ENCODE measurements at places on chromosomes 3 and 15.

DNA sequence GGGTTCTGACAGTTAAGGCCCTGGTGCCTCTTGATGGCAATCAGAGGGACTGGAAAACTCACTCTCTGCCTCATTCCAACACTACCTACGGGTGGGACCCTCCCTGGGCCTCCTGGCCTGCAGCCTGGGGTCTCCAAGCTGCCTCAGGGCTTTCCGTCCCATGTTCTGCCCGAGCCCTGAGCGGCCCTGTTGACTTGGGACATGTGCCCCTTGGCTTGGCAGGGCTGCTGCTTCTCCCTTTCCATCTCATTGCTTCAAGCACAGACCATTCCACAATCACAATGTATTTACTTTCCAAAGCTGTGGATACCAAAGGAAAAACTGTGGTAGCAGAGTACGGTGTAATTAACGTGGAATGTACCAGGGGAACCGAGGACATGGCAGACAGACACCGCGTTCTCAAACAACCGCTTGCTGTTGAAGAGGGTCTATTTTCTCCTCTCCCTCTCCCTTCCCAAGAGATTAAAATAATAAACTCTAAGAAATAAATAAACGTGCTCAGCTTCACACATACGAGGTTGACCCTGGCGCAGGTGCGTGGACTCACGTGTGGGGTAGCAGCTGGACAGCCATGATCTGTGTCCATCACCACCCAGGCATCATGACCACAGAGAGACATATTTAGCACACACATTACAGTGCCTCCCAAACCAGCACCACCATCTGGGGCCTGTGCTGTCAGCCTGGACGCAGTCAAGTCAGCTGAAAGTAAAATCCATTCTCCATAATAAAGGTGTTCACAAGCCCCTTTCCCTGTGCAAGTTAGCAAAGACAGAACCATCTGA is 172.0 kb downstream of the XXYLT1 start:
- DNase-seq = no peak

DNA sequence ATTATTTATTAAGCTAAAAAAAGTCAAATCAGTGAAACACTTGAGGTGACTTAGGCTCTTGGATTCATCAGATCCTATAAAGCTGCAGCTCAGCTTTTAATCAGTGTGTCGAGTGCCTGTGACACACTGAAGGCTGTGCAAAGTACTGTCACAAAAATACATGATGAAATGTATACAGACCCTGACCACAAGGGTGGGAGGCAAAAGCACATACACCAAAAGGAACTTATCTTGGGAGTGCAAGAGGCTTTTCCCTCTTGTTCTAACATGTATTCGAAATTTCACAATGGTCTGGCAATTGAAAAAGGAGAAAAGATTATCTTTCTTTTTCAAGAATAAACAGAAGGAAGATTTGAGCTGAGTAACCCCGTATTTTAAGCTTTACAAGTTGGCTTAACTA is 35.9 kb downstream of the VGLL4 start:
- no peak for DNase-seq

GRCh38 chr3:139378587-139379241 is 10.7 kb downstream of the COPB2 start:
- no peak for DNase-seq

DNA sequence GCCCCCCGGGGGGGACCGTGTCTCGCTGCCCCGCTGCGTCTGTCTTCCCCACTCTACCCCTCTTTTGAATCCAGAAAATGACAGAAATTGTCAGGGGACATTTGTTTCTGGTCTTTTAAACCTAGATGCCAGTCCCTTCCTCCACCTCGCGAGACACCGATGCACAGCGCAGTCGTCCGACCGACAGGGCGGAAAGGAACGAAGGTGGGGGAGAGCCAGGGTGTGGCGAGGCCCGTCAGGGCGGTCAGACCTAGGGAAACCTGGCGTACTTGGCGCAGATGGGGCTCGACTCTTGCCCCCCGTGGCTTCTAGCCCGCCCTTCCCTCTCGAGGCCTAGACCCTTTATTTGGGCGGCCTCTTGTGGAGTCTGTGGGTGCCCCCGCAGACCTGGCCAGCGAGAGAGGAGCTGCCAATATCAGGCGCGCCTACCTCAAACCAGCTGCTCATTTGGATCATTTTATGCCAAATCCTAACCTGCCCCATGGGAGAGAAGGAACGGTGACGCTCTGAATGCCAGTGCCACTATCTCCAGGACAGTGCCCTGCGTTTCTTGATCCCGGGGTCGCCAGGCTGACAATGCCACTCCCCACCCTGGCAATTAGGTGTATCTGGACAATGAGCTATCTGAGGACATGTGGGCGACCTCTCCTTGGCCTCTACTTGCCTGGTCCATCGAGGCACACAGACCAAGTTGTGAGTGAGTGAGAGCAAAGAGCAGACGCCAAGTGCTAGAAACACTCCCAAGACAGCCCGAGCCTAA is 500 bp upstream of the RAB6B start:
- DNase-seq = no peak

- DNase-seq = no peak
Measured at GRCh38 chr3:111861391-111861790, 2.3 kb downstream of the PHLDB2 start.

DNA sequence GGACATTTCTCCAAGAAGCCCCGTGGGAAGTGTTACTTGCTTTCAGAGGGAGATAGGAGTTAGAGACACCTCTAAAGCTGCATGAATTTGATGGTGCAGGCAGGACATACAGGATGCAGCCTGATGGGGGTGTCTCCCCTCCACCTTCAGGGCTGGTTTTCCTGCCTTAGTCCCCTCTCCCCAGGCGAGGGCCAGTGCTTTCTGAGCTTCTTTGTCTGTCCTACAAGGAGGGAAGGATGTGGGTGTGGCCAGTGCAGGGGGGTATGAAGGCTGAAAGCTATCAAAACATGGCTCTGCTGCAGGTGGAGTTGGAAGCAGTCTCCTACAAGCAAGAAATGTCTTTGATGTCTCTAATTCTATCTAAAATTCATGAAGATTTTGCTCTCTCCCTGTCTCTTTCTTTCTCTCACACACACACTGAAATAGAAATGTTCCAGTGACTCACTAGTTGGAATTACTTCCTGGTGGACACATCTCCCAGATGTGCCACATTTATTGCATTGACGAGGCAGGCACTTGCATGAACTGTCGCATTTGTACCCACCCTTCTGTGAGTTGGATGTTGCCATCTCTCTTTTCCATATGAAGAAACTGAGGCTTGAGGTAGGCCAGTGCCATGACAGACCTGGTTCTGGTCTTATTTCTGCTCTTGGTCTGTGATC is 13.9 kb upstream of the PODXL2 start:
- no peak for DNase-seq

DNA sequence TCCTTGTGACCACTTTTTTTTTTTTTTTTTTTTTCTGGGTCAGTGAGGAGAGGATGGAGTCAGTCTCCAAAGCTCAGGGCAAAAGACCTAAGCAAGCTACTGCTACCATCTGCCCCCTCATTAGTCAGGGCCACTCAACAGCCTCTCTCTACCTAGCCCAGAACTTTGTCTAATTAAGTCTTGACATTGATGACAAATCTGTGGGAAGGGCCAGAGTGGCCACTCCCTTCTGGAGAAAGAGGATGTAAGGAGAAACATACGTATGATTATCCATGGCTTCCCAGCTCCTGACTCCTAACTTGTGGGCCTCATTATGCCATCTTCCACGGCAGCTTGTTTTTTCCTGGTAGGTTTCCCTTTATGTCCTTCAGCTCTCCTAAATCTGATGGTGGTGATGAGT is 37.9 kb downstream of the NR1I2 start:
- no peak for DNase-seq

DNA sequence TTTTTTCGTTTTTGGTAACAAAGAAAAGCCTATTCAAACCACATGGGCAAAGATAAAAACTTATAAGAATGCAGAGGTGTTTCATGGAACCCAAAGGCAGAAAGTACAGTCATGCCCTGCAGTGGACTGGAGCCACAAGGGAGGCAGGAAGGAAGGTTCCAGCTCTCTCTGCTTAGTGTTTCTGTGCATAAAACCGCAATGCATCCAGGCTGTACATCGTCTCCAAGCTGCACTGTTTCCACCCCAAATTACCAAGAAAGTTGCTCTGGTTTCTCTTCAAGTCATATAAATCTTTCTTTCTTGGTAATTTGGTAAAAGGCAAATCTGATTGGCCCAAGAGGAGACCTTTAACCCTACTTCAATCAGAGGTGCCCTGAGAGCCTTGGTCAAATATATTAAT is 15.8 kb downstream of the TRAT1 start:
- no peak for DNase-seq

DNA sequence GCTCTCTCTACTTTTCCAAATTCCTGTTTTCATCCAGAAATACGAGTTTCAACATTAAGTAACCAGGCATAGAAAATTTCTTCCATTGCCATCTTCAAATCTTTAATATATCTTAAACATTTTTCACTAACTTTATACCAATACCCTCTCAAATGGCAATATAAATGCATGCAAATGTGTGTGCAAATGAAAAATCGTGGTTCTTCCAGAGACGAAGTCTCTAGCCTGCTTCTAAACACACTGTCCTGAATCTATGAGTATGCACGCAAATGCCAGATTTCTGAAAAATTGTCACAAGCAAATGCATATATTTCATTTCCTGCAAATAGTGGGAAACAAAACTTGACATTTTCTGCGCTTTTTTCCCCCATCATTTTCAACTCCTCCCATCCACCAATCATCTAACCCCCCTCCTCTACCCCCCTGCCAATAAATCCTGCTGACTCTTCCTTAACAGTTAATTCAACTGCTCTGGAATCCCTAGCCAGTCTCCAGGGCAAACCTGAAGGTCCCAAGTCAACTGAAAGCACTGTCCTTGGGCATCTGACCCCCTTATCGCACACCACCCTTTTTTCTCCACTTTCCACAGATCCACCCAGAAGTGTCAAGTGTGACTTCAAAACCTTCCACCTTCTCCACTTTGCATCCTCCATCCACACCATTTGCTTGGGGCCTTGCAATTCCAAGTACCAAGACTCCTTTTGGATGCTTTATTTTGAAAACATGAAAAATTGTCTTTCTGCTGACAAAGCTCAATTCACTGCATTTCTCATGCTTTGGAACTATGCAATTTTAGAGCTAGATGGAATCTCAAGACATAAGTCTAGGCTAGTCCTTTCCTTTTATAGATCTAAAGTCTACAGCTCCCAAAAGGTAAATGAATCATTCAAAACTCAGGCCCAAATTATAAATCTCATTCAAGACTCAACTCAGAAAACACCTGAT is 144.7 kb downstream of the OSBPL10 start:
- DNase-seq = no peak

GRCh38 chr15:69648775-69649735 is 196.4 kb downstream of the RPLP1 start:
- no peak for DNase-seq

DNA sequence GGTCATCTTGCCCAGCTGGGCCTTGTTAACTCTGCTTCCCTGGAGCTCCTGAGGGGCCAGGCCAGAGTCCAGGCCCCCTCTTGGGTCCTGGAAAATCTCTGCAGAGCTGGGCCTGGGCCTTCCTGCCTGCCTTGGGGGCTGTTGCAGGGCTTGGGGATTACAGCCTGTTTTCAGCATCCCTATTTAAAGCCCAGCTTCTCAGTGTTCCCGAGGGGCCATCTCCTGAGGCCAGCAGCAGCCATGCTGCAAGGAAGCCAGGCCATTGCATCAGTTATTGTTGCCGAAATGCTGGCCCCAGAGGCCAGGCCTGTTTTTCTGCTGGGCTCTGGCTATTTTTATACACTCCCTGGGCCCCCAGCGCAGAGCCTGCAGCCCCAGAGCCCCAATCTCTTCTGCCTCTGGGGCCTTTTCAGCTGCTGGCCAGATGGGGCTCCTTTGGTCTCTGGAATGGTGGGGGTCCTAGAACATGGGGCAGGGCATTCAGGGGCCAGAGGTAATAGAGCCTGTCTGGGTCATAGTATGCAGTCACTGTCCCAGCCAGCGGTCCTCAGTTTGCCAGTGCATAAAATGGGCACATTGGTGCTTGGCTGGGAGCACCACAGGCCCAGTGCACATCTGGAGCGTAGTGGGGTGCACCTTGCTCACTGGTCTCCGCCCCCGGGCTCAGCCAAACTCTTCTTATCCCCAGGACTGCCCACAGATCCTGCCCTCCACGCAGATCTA is 28.5 kb downstream of the PLXNA1 start:
- DNase-seq = no peak

DNA sequence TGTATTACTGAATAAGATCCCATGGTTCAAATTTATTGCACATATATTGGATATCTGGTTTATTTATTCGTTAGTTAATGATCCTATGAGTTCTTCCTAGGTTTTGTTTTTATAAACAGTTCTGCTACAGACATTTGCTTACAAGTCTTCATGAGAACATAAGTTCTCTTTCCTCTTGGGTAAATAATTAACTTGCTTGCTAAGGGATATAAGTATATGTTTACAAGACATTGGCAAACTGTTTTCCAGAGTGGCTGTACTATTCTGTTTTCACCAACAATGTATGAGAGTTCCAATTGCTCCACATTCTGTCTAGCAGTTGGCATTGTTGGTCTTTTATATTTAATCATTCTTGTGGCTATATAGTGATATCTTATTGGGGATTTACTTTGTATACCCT is 341.8 kb upstream of the GBE1 start:
- DNase-seq = no peak

DNA sequence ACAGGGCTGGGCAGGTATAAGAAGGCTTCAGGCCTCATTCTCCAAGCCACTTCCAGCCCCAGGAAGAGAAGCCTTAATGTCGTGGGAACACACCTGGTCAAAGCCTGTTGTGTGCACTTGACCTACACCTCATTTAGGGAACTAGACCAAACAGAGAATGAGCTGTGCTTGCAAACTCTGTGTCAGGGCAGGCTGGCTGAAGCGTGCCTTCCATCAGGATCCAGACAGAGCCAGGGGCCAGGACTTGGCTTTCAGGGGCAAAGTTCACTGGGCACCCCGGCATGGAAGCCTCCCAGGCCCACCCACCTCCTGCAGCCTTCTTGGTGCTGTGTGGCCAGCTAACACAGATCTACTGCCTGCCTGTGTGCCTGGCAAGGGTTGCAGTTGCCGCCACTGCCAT is 11.5 kb downstream of the RBPMS2 start:
- no peak for DNase-seq

DNA sequence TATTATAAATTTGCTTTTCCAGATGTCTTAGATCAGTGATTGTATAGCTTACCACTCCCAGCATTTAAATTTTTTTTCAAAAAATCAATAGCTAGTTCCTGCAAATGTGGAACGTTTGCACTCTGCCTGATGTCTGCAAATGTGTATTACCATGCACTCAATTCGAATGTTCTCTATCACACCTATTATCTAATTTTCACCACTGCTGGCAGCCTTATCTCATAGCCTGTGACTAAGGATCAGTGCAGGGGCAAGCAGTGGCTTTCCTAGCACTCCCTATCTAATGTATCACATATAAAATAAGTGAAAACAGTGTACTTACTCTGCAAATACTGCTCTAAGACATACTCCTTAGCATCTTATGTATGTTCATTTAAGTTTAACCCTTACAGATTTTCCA is 196.3 kb upstream of the PLSCR5 start:
- DNase-seq = no peak

GRCh38 chr3:194494951-194495374 is 8.2 kb upstream of the ATP13A3 start:
- no peak for DNase-seq

DNA sequence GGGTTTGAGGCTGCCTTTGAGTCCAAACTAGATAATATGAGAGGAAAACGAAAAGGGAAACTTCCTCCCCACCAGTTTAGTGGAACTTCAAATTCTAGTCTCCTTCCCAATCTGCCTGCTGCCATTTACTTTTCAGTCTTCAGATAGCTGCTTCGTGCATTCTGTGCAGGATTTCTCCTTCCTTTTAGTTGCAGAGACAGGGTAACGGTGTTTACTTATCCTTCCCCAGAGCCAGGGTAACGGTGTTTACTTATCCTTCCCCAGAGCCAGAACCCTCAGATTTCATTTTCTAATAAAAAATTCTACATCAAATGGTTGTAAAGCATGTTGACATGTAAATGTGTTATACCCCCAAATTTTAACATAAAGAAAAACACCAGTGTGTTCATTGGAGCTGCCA is 282.6 kb downstream of the VPS13C start:
- DNase-seq = no peak

Data from stimulated activated CD8-positive, alpha-beta memory T cell treated with anti-CD3 and anti-CD28 coated beads, Interleukin-4, amount 100 ng/mL, for 4 hours (primary cell).